ENCODE measurements at places on chromosomes 2 and 18. TPM values are rescaled to one million over a fixed set of nuclear protein-coding genes. Genes with fewer than 3 reads are reported as not detected.

Gene RNU2-63P
- not detected for total RNA-seq

Gene POMC
- 0.59 TPM for total RNA-seq

Gene MMADHC
- 187 TPM for total RNA-seq

Gene UGT1A5
- not detected for total RNA-seq

Gene EHD3
- total RNA-seq = 17.4 TPM

Gene DUSP2
- 3.3 TPM for total RNA-seq

Gene TYMS
- 5.3 TPM for total RNA-seq

Gene SOX11
- total RNA-seq = 0.59 TPM

Gene ARL4C
- 133 TPM for total RNA-seq

Gene LAMA1
- total RNA-seq = 8.3 TPM

Gene EDAR
- not detected for total RNA-seq

Gene LYG2
- not detected for total RNA-seq

Gene KCNJ3
- total RNA-seq = not detected

Gene UGT1A7
- total RNA-seq = not detected

Gene GCG
- total RNA-seq = not detected

Gene CCDC141
- not detected for total RNA-seq

Gene NDUFS1
- total RNA-seq = 98.4 TPM

Gene CFC1
- not detected for total RNA-seq

Gene ASPRV1
- 0.29 TPM for total RNA-seq

Gene FBLN7
- total RNA-seq = 5.8 TPM

All from osteoblast (primary cell).